ENCODE measurements at places on chromosomes 7 and 10.

- DNase-seq, result no peak
Measured at GRCh38 chr7:25894002-25894901, 257.7 kb upstream of the NFE2L3 start.

- no peak for DNase-seq
Measured at GRCh38 chr10:3136336-3136735, 36.2 kb downstream of the PITRM1 start.

GRCh38 chr10:102935505-102935904, 17.4 kb downstream of the CNNM2 start:
- DNase-seq, result no peak

DNA sequence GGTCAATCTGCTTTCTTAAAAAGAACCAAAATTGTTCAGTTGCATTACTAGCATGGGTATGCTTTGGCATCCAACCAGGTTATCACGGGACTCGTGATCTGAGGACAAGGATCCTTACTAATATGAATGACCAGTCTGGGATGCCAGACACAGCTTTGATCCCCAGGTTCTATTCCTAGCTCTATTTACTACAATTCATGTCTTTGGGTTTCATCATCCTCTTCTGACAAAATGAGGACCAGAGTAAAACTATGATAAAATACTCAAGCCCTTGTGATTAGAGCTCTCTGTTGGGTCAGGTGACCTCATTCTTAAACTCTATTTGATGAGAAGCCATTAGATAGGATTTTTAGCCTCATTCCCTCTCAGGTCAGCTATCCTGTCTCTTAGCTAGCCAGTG, 119.8 kb downstream of the SLC25A13 start:
- no peak for DNase-seq

DNA sequence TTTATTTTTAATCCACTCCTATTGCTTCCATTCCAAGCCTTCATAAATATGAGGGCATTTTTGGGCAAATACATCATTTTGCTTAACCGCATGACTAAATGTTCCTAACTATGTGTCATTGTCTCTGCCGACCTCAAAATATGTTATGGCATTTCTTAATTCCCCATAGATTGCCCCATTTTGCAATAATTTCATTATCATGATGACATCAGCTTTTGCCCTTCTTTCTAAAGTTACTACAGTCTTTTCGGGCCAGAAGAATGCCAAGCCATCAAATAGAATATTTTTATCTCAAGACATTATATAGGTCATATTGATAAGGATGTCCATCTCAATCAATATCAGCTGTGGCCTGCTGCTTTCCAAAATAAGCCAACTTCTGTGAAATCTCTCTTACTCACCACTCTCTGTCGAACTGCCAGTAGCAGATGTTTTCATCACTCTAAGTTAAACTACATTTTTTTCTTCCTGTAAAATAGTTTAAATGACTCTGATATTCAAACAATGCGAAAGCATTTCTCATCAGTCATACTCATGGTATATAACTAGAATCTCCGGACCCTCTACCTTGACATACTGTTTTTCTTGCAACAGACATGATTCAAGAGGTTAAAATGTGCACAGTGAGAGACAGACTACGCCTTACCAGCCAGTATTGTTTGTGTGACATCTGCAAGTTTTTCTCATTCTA, 1254.6 kb upstream of the CELF2 start:
- DNase-seq, result no peak

DNA sequence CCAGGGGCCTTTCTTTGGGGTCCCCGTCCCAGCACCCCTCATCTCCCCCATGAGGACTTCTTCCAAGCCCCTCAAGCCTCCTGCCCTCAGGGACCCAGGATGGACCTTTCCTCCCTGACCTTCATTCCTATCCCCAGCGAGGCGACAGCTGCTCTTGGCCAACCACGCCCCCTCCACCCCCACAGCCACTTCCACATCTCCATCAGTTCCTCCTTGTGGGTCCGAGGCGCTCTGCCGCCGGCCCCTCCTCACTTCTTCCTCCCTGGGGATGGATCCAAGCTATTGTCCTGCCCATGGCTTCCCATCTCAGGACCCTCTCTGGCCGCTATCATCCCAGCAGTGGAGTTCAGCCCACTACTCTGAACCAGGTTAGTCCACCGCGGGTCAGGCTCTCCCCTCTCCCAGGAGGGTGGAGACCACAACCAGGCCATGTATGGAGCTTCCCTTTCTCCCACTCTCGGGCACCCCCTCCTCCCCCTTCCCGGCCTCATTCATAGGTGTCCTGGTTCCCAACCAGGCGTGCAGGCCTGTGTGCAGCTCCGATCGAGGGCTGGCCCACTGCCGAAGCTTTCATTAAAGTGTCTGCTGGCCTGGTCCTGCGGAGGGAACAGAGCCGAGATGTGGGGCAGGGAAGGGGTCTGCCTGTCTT, 1.7 kb upstream of the SH2B2 start:
- DNase-seq, result no peak

DNA sequence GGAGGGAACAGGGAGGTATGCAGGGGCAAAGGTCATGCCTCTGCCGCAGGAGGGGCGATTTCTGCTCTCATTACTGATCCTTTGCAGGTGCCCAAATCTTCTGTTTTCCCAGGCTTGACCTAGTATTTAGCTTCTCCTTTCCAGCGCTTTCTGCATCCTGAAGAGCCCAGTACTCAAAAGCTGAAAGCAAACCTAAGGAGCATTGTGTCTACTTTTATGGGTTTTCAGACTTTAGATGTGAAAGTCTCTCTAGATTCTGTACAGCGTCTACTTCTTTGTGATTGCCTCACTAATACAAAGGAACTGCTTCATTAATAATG, 560 bp downstream of the GBF1 start:
- no peak for DNase-seq

- no peak for DNase-seq
Measured at GRCh38 chr7:143902332-143902899, 440 bp upstream of the TCAF1 start.

DNA sequence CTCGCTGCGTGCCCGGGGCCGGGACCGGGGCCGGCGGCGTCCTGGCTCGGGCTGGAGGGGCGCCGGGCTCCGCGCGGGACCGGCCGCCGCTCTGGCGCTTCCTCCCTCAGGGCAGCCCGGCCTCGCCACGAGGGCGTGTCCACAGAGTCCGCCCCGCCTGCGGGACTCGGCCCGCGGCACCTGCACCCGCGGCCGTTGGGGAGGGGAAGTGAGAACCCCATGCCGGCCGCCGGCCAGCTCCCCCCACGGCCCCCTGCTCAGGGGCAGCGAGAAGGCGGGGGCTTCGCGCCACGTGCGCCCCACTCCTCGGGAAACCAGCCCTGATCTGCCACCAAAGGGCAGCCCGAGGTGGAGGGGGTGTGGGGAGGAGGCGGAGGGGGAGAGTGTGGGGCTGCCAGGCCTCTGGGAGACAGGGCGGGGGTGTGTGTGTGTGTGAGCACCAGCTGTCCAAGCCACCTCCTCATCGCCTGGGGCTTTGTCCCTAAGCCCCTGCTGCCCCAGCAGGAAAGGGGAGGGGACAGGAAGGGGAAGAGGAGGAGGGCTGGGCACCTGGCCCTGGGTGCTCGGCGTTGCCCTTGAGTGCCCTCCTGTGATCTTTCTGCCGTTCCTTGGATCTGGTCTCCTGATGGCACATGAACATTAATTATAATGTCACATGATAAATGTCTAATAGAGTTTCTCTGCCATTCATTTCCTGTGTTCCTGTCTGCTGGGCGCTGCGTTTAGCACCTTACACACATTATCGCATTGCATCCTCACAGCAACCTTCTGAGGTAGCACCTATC, at the start of gene PIK3AP1:
Gene PIK3AP1 (minus strand): TSS at position 93 of the 785 bp plus-strand sequence. CDS start 120 bp downstream, outside the sequence.
- no peak for DNase-seq

DNA sequence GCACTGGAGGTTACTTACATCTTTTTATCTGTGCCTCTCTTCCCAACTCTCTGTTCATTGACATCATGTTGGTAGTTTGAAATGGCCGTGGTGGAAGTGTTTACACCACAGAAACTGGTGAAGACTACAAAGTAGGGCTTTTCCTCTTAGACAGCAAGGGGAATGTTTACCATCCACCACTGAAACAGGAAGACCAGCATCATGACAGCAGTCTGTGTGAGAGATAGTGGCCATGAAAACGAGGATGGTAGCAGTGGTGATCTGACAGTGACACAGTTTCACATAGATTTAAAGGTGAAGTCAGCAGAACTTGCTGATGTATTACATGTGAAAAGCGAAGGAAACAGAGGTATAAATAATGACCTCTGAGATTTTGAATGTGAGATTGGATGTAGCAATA, 115.7 kb downstream of the CCDC71L start:
- no peak for DNase-seq

- DNase-seq, result no peak
Measured at GRCh38 chr7:151648429-151648828, 128.7 kb upstream of the RHEB start.

GRCh38 chr10:87519582-87519981, 14.9 kb downstream of the MINPP1 start:
- DNase-seq, result no peak

GRCh38 chr7:71326595-71326994, 194.7 kb downstream of the GALNT17 start:
- DNase-seq, result no peak

DNA sequence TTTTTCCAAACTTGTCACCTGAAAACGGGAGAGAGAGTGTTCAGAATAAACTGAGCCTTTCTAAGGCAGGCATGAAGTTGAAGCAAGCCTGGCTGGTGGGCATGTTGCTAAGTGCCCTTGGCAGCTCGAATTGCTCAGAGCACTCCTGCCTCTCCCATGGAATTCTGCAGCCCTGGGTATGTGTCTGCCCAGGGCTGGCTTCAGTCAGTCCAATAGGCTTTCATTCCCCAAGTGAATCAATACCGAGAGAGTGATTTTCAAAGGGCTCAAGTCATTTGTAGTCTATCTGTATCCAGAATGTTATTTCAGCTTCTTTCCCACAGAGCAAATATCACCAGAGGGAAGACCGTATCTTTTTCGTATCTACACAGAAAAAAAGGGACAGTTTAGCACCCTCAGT, 415.5 kb upstream of the COBL start:
- no peak for DNase-seq

DNA sequence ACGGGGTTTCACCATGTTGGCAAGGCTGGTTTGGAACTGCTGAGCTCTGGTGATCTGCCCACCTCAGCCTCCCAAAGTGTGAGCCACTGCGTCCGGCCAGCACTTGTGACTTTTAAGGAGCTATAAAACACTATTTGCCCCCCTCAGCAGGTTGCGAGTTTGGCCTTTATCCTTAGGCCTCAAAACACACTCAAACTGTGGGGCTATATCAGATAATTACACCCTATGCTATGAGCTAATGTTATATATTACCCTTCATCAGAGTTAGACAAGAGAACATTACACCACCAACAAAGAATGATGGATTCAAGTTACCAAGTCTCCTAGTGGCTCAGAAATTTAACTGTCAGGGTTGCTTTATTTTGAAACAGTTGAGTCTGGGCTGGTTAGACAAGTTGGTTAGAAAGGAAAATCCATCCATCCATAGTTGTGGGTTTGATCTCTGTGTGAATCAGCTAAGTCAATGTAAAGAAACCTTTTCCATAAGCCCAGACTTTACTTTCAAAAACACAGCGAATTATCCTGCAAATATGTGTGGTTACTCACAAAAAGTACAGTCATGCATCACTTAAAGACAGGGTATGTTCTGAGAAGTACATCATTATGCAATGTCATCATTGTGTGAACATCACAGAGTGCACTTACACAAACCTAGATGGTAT, 115.8 kb downstream of the SEMA3D start:
- no peak for DNase-seq

- no peak for DNase-seq
Measured at GRCh38 chr10:94224656-94225055, 138.1 kb downstream of the NOC3L start.

DNA sequence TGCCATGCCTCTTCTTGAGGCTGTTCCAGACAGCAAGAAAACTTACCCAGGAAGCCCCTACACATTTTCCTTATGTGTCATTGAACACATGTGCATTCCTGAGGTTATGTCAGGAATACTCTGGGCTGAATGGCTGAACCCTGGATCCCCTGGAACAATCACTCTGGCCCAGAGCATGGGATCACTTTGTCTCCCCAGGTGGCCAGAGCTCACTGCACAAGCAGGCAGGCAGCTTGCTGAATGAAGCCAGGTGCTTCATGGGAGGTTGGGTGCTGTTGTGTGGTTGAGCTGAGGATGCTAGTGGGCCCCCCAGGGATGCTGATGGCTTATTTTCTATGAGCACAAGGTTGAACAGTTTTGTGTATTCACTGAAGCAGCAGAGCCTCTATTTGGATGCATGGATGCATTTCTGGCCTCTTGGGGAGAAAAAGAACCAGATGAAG, 54.7 kb upstream of the NPTX2 start:
- no peak for DNase-seq

GRCh38 chr7:114785496-114785895, 136.4 kb upstream of the MDFIC start:
- no peak for DNase-seq

DNA sequence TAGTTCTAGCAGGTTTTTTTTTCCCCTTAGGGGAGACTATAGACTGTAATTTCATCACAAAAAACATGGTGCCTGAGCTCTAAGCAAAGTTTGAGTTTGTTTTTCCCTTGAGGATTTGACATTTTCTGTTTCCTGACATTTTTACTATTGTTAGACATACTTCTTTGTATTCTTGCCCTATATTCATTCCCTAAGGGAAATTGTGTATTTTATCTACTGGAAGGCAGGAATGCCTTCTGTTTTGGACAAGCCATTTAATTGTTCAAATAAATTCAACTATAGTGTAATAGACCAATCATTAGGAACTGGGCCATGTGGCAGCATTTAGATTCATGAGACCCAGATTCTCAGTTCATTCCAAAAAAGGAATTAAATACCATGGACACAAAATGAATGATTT, 335.0 kb downstream of the EXOC4 start:
- no peak for DNase-seq
